ENCODE measurements at places on chromosomes 3 and 15.

DNA sequence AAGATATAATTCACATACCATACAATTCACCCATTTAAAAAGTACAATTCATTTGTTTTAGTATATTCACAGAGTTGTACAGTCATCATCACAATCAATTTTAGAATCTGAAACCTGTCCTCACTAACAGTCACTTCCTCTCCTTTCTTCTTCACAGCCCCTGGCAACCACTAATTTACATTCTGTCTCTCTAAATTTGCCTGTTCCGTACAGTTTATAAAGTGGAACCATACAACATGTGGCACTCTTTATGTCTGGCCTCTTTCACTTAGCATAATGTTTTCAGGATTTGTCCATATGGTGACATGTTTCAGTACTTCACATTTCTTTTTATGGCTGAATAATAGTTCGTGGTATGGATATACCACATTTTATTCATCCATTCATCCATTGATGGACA, 22.7 kb downstream of the ERICH6 start:
- DNase-seq, result no peak

- no peak for DNase-seq
Measured at GRCh38 chr3:113275583-113275928, 64.2 kb downstream of the BOC start.

- DNase-seq, result no peak
Measured at GRCh38 chr3:124078953-124079911, 87.3 kb upstream of the ROPN1 start.

- DNase-seq, result no peak
Measured at GRCh38 chr3:171871392-171872274, 28.5 kb downstream of the TMEM212 start.

GRCh38 chr15:43769584-43770228, 7.1 kb downstream of the ELL3 start:
- peak; percentile 55 for DNase-seq

- no peak for DNase-seq
Measured at GRCh38 chr3:183825456-183826161, at the start of gene MAP6D1. Gene MAP6D1 (minus strand): TSS chr3:183825577. CDS start chr3:183825547, 30 bp downstream.

DNA sequence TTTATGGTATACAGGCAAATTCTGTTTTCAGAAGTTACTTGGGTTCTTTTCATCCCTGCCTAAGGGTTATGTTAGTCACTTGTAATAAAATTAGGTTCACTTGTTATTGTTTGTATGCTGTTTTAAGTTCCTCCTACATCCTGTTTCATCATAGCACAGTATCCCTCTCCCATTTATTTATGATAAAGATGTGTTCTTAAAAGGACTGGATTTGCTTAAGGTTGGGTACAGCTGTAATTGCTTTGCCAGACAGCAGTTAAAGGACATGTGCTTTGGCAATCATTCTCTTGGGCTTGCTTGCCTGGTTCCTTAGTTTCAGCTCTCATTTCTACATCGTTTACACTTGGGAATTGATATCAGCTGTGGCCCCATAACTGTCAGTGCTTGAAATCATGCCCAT, 11.7 kb downstream of the ATP2C1 start:
- DNase-seq, result no peak

- DNase-seq, result no peak
Measured at GRCh38 chr3:65689436-65689835, 349.3 kb downstream of the MAGI1 start.

GRCh38 chr3:42805141-42805821, 991 bp upstream of the HIGD1A start:
- DNase-seq, result peak; percentile 59

- DNase-seq, result peak; percentile 36
Measured at GRCh38 chr3:141071681-141072260, 20.6 kb downstream of the SPSB4 start.

GRCh38 chr15:67823314-67824196, 1.8 kb upstream of the SKOR1 start:
- DNase-seq, result no peak

DNA sequence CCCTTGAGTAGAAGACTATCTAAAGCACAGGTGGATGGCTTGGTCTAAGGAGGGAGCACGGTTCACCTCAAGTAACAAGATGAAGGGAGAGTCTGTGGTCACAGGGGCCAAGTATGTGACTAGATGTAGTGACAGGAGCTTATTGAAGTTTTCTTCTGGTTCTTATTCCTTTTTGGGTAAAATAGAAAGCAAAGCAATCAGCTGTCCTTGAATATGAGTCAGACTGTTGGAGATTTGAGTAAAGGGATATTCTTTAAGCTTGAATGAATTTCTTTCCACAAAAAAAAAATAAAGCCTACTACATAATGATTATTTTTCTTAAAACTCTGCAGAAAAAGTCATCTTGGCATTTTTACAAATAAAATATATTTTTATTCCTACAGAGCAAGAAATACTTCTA, 1.5 kb upstream of the CNTN6 start:
- DNase-seq, result no peak

DNA sequence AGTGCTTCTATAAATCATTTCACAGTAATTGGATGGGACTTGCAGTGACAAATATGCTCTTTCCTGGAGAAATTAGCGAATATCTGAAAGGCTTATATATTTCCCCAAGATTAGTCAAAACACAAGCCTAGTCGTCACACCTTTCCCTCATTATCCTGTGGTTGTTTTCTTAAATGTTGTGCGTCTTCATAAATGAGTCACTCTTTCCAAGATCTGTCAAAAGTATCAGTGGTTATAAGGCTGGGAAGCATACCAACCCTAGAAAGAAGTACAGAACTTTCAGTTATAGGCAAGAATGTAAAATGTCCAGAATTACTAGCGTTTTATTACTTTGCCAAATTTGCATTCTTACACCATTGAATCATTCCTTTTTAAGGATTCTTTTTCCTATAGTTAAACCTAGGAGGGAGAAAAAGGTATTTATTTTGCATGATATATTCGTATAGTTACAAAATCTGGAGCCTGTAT, 33.6 kb downstream of the TMEM212 start:
- no peak for DNase-seq

- DNase-seq, result no peak
Measured at GRCh38 chr3:195508185-195508584, 34.9 kb downstream of the PPP1R2 start.

DNA sequence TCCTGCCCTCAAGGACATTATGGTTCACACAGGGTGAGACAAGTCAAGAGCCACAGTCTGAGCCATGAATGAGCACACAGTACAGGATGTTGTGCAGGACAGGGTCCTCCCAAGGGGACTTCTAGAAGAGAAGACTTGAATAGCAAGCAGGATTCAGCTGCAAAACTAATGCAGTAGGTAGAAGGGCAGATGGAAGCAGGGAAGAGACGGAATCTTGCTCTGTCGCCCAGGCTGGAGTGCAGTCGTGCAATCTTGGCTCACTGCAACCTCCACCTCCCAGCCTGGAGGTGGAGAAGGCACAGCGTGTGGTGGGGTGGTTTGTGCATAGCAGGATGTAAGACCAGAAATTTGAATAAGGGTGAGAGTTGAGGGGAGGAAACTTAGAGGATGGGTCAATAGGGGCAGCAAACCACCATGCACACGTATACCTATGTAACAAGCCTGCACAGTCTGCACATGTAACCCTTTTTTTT, 8.0 kb downstream of the BCL2L10 start:
- no peak for DNase-seq

DNA sequence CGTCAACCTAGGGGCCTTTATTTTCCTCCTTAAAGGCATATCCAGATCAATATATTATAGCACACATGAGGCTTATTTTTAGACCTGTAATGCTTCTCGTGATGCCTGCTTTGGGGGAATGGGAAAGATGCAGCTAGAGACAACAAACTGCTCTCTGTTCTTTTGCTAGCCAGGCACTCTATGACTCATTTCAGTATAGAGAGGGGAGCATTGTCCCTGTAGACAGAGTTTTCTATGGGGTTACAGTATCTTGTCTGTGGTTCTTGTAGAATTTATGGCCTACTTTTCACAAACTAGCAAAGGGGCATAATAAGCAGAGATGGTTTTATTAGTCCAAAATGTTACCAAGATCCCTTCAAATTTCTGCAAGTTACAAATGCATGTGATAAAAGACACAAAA, 305.6 kb downstream of the LSAMP start:
- DNase-seq, result no peak

GRCh38 chr3:101703169-101703568, 16.7 kb upstream of the RPL24 start:
- no peak for DNase-seq

GRCh38 chr3:195823280-195823679, 11.6 kb upstream of the MUC4 start:
- DNase-seq, result peak; percentile 84

DNA sequence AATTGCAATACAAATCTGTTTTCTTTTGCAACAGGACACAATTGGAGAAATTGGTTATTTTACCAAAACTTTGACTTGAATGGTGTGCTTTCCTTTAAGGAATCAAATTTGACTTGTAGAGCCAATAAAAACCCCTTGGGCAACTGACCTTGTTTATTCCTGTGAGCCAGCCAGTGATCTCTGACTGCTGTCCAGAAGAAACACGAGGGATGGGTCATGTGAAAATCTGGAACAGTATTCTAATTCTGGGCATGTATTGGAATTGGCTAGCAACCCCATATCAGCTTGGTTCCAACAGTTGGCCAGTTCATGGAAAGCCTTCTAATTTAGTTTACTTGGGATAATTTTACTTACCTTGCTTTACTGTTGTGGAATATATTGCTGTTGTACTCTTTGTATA, 19.1 kb upstream of the HHATL start:
- no peak for DNase-seq

- no peak for DNase-seq
Measured at GRCh38 chr15:68298882-68299381, 21.4 kb downstream of the FEM1B start.

GRCh38 chr3:139134678-139135372, 90.1 kb upstream of the PRR23C start:
- DNase-seq, result no peak

GRCh38 chr3:152849996-152850578, 15.2 kb downstream of the P2RY1 start:
- DNase-seq, result no peak

DNA sequence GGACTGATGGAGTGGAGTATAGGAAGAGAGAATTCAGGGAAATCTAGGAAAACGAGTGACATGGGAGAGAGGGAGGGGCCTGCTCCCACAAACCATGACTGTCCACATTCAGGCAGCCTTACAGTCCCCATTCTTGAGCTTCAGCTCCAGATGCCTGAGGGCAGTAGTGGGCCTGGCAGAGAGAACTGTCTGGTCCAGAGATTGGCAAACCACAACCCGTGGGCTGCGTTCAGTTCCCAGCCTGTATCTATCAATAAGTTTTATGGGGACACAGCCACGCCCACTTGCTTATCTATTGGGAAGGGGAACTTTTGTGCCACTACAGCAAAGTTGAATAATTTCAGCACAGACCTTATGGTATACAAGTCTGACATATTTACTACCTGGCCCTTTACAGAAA, 63.8 kb downstream of the SLCO2A1 start:
- DNase-seq, result no peak

- DNase-seq, result no peak
Measured at GRCh38 chr3:94453864-94454263, 391.0 kb downstream of the NSUN3 start.

- no peak for DNase-seq
Measured at GRCh38 chr3:178103140-178103539, 433.1 kb upstream of the KCNMB2 start.

DNA sequence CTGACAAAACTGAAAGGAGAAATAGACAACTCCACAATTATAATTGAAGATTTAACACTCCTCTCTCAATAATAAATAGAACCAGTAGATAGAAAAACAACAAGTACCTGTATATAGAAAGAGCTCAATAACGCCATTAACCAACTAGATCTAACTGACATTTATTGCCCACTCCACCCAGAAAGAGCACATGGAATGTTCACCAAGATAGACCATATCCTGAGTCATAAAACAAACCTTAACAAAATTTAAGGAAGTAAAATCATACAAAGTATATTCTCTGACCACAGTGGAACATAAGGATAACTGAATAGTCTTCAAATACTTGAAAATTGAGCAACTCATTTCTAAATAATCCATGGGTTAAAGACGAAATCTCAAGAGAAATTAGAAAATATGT, 25.1 kb downstream of the KBTBD12 start:
- DNase-seq, result no peak

DNA sequence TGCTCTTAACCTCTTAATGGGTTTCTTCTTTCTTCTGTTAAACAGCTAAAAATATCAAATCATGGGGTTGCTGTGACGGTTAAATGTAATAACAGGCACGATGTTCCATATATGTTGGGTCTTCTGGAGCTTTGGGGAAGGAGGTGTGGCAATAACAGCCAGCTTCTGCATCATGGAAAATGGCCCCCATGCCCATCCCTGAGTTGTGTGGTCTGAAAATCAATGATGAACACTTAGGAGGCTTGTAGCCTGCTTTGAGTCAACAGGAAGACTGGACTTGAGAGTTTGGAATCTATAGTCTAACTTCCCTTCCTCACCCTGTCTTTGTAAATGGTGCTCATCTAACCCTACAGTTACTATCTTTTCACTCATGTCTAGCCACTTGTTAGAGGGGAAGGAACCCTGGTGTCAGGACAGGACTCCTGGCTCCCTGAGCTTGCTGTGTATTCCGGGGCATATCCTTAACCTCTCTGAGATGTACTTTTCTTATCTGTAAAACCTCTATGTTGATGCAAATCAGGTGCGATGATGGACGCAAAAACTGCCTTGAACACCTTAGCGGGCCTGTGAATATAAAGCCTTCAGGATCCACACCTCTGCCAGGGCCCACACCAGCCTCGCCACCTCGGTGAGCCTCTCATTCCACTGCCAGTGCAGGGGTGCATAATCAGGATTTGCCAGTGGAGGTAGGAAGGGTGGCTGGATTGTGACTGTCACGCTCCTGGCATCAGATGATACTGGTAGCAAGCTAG, 27.5 kb downstream of the SMAD3 start:
- no peak for DNase-seq

DNA sequence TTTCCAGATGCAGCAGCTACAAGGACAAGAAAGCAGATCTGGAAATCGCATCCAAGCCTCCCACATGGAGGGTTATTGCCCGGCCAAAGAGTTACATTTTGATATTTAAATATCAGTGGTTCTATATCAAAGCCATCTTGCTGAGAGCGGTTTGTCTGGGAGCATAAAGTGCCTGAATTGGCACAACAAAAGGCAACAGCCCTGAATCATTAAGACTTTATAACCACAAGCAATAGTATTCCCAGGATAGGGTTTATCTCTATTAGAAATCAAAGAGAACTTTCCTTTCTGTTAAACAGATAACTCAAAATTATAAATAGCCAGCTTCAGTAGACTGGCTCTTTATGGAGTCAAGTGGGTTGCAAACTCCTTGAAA, 564.7 kb downstream of the ROBO1 start:
- no peak for DNase-seq

- no peak for DNase-seq
Measured at GRCh38 chr15:34738002-34738401, 16.8 kb downstream of the GJD2 start.

- DNase-seq, result no peak
Measured at GRCh38 chr15:39784125-39784524, 1.5 kb upstream of the FSIP1 start.

DNA sequence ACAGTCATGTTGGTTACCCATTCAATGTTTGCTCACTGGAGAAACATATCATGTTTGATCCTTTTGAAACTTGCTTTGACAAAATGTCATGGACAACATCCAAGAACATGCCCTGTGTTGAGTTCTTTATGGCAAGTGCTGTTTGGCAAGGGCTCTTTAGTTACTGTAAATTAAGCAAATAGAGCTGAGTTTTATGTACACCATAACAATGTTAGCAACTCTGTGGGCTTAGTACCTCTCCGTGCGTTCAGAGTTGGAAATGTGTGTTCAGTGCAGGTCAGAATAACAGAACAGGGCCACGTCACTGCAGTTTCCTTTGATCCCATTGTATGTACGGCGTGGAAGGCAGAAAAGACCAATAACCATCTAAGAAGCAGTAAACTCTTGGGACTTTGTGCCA, 132.5 kb downstream of the MYRIP start:
- no peak for DNase-seq
